ENCODE measurements at places on chromosomes 7 and 10. TPM values are rescaled to one million over a fixed set of nuclear protein-coding genes. Genes with fewer than 3 reads are reported as not detected.
A peak's percentile ranks its signal among the peaks of the same experiment; 100 is the strongest.

DNA sequence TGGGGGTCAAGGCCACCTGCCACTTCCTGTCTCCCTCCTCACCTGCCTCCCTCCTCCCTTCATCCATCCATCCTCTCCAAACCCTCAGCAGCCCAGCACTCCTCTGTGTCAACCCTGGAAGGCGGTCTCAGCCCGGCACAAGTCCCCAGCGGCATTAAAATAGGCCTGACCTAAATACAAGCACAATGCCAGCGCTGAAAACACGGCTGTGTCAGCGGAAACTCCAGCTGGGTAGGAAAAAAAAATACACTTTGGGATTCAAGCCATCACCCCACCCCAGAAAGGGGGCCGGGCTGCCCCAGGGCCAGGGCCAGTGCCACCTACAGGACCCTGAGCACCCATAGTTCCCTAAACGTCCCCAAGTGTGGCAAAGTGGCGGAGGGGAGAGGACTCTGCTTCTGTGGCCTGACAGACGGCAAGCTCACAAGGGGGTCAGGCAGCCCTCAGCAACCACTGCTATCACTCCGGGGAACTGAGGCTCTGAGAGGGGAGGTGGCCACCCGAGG is 22.7 kb upstream of the GTF2IRD1 start:
- DNase-seq = no peak

GRCh38 chr10:104641187-104641936 is at the start of gene SORCS3:
TSS of gene SORCS3 (plus strand) at chr10:104641290.
- DNase-seq = no peak

- DNase-seq = no peak
Measured at GRCh38 chr10:29346296-29347001, 57.6 kb downstream of the LYZL1 start.

Gene NPY
- not detected for total RNA-seq

- peak; percentile 35 for DNase-seq
Measured at GRCh38 chr10:110641256-110641655, 2.9 kb upstream of the RBM20 start.

DNA sequence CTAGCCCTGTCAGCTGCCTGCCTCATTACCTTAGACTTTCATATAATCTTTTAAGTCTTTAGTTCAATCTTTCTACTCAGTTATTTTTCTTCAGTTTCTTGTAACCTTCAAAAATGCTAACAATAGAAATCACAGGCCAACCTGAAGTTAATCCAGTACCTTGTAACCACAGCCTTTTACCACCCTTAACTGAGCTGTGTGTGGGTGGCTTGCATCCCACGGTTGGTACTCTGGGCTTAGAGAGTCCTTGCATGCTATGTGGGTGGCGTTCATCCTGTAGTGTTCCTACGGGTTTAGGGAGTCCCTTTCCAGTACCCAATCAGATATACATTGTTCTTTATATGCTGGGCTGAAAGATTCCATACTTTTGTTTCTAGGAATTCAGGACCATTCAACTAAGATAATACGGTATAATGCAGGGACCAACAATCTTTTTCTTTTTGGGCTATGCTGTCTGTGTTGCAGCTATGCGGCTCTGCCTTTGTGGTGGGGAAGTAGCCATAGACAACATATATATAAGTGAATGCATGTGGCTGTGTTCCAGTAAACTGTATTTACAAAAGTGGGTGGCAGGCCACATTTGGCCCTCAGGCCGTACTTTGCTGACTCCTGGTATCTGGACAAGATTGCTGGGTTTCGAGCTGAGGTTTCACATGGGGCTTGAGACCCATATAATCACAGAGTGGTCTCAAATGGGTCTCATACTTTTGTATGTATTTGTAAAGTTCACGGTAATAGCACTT is 280.8 kb upstream of the LRGUK start:
- no peak for DNase-seq

DNA sequence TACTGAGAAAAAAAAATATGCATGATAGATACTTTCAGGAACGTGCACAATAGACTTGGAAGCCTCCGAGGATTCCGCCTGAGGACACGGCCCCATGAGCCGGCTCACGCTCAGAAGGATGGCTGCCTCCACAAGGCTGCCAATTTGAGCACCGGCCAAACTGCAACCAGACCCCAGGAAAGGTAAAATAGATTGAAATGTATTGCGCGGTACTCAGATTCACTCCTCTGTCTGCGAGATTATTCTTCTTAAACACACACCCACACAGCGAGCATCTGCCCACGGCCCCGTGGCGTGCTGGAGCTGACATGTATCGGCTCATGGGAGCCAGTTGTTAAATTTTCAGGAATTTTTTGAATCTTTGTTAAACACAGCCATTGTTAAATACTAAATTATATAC is 653.2 kb upstream of the MKI67 start:
- no peak for DNase-seq

DNA sequence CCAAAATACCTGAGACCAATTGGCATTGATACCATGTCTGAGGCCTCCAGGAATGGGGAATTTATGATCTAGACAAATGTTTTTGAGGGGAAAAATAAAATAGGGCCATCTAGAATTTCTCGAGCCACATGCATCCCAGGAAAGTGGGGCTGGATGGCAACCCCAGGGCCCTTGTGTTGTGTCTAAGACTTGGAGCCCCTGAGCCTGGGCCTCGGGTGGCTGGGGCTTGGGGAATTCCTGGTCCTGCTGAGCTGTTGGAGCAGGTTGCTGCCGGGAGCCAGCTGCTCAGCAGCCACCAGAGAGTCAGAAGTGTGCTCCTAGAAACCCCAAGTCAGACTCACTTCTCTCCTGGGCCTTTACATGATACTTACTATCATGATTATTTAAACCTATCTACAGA is 172.9 kb downstream of the WDR37 start:
- no peak for DNase-seq

GRCh38 chr10:323651-324293 is 188.5 kb downstream of the ZMYND11 start:
- DNase-seq = peak; percentile 91

DNA sequence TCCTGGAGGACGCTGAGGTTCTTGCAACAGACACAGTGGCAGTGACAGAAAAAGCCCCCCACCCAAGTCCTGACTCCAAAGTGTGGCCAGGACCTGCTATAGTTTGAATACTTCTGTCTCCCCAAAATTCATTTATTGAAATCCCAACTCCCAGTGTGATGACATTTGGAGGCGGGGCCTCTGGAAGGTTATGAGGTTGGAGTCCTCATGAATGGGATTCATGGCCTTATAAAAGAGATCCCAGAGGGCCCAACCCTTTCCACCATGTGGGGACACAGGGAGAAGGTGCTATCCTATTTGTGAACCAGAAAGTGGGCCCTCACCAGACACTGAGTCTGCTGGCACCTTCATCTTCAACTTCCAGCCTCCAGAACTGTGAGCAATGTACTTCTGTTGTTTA is 18.3 kb downstream of the ANXA11 start:
- DNase-seq = no peak

- DNase-seq = no peak
Measured at GRCh38 chr7:10720042-10720441, 253.6 kb upstream of the PHF14 start.

Gene UTF1
- total RNA-seq = not detected

Gene ANKRD61
- total RNA-seq = not detected

- DNase-seq = no peak
Measured at GRCh38 chr7:35691827-35692307, 3.1 kb downstream of the HERPUD2 start.

DNA sequence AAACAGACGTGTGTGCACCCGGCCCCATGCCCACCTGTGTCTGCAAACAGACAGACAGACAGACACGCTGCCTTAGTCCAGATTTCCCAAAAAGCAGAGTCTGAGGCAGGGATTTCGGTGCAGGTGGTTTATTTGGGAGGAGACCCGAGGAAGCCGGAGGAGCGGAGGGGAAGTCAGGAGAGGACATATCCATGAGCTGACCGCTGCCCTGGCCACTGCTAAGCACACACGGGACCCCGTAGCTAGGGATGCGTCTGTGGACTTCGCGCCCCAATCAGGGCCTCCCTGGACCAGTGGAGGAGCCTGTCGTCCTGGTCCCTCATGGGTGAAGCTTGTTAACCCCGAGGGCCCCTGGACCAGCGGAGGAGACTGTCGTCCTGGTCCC is 47.6 kb downstream of the FOXL3 start:
- no peak for DNase-seq

Gene HOXA11
- total RNA-seq = not detected

Gene AKR1C2
- 222 TPM for total RNA-seq
